ENCODE measurements at places on chromosomes 3 and 15.

- no peak for DNase-seq
These were observed 18.9 kb downstream of the EBLN2 start for GRCh38 chr3:73080216-73080966.

DNA sequence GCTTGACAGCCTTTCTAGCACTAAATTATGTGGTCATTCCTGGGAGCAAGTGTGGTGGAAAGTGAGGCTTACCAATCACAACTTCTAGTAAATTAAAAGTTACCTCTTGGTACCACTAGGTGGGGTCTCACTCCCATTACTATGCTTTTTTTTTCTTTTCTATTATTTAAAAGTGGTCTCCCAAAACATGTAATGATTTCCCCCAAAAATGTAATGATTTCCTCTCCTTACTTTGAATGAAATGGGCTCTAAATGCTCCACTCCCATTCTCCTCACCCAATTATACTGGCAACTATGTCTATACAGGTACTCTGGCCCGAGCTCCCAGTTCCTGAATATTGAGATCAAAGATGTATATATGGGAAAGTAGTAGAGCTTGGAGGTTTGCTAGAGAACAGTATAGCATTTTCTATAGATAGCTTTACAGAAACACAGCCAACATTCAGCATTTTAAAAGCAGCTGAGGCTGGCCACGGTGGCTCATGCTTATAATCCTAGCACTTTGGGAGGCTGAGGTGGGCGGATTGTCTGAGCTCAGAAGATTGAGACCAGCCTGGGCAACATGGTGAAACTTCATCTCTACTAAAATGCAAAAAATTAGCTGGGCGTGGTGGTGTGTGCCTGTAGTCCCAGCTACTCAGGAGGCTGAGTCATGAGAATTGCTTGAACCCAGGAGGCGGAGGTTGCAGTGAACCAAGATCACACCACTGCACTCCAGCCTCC, 70.9 kb downstream of the DCUN1D1 start:
- no peak for DNase-seq

DNA sequence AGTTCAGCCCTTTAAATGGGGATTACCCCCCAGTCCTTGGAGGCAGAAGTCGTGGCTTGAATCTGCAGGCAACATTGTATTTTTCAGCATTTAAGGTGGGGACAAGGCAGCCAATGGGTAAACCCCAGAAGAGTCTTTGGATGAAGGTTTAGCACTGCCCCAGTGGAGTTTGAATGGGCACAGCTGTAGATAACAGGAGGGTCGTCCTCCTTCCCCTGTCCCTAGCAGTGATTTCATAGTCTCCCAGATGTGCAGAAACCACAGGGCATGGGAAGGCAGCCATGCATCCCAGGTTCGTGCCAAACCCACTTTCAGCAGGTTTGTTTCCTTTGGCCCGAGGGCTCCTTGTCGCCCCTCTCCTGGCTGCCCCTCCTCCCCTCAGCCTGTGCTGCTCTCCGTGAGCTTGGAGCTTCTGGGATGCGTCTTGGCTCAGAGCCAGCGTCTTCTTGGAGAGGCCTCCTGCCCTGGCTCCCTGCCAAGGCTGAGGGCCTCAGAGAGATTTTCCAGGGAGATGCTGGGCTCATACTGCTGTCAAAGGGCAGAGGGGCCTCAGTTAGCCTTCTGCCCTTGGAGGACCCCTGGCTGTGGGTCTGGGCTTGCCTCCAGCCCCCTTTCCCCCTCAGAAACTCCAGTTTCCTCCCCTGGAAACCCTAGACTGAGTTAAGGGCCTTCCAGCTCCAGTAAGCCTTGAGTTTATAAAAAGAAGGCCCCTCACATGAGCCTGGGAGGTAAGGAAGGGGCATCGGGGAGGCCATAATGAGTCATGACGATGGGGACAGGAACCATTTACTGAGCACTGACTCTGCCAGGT, 48.9 kb upstream of the POLG start:
- DNase-seq: no peak

- DNase-seq: no peak
These were observed 197.2 kb upstream of the VEPH1 start for GRCh38 chr3:157700405-157700804.

GRCh38 chr15:84878504-84878903, 6.0 kb upstream of the SLC28A1 start:
- peak; percentile 25 for DNase-seq

DNA sequence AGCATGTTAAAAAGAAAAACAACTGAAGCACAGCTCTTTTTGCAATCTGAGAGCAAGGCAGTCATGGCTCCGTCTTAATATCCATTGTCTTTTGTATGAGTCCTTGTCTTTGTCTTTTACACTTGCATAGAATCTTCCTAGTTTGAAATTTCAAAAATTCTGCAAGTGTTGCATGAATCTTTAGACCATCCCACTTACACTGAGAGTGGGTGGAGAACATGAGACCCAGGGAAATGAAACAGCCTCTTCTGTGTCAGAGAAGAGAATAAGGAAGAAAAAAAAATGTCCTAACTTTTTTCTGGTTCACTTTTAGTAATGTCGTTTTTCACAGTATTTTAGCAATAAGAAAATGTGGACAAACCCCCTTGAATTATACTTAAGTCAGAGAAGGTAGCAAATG, 12.1 kb upstream of the DCLK3 start:
- DNase-seq: no peak

- DNase-seq: no peak
These were observed 130.5 kb downstream of the UBE2E2 start for GRCh38 chr3:23333633-23334032.

DNA sequence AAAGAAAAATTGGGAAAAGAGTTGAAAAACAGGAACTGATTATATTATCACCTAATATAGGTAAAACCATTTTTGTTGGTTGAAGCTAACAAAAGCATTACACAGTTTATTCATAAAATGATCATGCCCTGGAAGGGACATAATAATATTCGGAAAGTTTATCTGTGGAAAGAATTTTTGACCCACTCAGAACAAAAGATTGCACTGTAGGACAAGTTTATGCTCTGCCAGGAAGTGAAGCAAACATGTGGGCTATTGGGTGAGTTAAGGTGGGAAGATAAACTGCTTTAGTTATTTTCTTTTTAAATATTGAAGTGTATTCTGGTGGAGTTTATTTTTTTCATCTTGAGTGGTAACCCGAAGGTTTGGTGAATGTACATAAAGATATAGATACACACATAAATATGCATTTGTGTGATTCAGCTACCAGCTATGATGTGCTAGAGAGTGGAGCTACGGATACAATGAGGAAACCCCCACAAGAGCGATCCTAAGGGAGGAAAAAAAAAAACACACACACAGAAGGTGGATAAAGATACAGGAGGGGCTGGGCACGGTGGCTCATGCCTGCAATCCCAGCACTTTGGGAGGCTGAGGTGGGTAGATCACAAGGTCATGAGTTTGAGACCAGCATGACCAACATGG, 506.4 kb upstream of the THBS1 start:
- DNase-seq: no peak

DNA sequence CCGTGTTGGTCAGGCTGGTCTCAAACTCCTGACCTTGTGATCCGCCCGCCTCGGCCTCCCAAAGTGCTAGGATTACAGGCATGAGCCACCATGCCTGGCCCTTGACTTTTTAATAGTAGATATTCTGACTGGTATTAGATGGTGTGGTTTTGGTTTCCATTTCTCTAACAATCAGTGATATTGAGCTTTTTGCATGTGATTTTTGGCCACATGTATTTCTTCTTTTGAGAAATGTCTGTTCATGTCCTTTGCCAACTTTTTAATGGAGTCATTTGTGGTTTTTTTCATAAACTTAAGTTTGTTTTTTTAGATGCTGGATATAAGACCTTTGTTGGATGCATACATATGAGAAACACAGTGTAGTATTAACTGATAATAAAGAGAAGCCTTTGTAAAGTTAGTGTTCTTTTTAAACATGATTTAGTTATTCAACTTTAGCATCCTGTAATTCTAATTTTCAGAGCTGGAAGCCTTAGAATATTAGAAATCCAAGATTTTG, 280.8 kb downstream of the RBMS3 start:
- no peak for DNase-seq

DNA sequence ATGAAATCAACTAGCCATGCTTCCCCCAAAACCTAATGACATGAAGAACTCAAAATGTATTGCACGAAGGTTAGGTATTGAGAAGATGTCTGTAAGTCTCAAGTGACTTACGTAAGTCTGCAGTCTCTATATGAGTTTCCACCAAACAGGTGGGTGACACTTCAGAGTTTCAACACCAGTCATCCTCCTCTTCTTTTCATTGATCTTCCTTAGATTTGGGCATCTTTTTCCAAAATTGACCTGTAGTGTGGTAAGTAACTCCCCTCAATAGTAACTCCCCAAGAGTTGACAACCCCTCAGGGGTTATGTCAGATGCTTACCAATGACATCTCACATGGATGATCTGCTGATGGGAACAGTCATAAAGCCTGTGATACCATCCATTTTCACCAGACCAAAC, 46.1 kb downstream of the GPR176 start:
- DNase-seq: no peak

- no peak for DNase-seq
These were observed 394.2 kb downstream of the LSAMP start for GRCh38 chr3:116051040-116051439.

DNA sequence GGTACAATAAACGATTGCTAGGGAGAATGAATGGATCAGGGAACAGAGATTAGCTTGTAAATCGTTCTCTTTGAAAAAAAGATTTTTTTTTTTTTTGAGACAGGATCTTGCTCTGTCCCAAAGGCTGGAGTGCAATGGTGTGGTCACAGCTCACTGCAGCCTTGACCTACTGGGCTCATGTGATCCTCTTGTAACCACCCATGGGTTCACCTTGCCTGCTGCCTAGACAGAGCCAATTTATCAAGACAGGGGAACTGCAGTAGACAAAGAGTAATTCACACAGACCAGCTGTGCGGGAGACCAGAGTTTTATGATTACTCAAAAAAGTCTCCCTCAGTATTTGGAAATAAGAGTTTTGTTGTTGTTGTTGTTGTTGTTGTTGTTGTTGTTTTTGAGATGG, 39.6 kb downstream of the METTL6 start:
- DNase-seq: no peak

DNA sequence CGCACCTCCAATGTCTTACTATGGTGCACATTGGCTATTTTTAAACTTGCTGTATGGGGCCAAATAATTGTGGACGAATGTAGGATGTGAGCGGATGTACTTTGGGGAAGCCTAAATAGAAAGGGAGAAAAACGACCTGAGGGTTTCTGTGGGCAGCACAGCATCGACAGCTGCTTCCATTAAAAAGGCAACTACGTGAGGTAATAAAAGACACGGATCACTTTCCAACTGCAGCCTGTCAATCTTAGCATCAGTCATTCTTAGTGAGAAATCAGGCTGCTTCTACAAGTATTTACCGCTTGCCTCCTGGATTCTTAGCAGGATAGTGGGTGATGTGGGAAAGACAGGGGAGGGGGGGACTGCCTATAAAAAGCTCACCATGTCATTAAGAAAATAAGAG, 186.7 kb upstream of the SLC2A2 start:
- DNase-seq: no peak

DNA sequence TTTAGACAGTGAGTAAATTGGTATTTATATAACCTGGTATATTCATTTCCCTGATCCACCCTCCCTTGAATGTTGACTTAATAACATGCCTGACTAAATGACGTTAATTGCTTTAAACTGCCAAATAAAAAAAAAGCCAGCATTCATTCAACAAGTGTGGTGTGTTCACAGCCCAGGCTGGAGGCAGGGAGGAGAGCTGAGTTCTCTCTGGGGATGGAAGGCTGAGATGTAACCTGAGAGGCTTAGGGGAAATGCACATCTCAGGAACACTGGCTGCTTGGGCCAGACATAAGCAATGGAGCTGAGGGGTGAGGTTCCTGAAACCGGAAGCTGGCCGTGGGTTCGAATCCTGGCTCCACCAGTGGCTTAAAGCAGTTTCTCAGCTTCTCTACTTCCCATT, 17.3 kb downstream of the CACNA2D3 start:
- DNase-seq: no peak

GRCh38 chr3:155411500-155412223, 118.2 kb upstream of the STRIT1 start:
- DNase-seq: no peak

DNA sequence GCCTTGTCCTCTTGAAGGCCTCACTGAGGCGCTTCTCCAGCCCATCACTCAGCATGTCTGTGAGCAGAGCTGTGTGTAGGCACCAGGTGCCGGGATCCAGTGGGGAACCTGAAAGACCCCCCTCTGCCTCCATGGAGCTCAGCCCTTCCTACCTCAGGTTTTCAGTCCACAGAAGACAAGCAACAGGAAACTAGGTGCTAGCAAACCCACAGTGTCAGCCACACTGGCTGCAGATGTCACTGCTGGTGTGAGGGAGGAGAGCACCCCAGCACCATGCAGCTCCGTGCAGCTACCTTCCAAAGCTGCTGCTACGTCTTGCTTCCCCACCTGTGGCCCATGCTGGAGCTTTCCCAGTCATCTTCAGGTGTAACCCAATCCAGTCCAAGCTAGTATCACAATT, 17.9 kb downstream of the PSTPIP1 start:
- no peak for DNase-seq

DNA sequence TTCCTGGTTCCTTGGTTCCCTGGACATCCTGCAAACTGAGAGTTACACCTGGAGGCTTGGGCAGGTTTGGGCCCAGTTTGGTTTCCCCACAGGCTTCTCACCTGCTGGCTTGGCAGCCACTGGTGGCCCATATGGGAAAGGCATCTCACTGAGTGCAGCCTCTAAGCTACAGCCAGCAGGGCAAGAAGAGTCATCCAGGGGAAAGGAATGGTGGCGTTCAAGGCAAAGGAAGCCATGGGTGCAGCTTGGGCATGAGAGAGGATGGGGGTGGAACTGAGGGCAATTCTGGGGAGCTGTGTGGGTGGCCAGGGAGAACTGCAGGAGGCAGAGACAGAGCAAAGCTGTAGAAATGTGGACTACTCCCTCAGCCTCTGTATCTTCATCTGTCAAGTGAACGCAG, 106.4 kb downstream of the EPHB1 start:
- no peak for DNase-seq

DNA sequence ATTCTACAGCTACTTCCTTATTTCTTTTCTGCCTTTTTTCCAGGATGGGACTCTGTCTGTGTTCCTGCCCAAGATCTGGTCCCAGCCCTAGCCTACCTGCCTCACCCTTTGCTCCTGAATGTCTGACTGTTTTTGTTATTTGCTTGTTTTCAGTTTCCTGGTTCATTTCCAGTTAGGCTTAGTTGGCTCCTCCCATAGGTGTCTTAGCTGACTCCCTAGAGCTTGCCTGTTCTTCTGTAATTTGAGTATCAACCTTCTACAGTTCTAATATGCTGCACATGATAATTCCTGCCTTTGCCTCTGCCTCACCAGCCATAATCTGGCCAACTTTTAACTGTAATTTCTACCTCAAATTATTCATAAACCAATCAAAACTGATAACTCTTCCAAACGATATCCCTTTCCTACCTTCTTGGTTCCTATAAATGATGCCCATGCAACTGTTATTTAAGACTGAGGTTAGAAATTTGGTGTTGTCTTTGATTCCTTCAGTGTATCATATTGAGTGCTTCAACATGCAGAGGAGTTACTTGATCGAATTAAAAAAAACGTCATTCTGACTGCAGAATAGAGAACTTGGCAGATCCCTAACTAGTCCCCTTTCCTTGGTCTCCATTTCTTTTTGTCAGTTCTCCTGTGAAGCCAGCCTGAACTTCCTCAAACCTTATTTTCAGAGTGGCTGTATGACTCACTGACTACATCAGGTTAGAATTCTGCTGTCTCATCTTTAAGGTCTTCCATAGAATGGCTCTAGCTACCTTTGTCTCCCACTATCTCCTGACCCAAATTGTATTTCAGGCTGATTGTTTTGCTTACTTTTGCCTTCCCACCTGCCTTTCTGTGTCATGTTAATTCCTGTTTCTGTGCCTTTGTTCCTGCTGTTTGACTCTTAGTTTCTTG, 8.4 kb downstream of the GOLM2 start:
- DNase-seq: no peak

Data from iPS DF 6.9 (cell line).